Stimulated activated CD8-positive, alpha-beta memory T cell treated with anti-CD3 and anti-CD28 coated beads, Interleukin-2, amount 100 ng/mL, for 1 hour (primary cell): ENCODE measurements at places on chromosomes 1 and 21.

DNA sequence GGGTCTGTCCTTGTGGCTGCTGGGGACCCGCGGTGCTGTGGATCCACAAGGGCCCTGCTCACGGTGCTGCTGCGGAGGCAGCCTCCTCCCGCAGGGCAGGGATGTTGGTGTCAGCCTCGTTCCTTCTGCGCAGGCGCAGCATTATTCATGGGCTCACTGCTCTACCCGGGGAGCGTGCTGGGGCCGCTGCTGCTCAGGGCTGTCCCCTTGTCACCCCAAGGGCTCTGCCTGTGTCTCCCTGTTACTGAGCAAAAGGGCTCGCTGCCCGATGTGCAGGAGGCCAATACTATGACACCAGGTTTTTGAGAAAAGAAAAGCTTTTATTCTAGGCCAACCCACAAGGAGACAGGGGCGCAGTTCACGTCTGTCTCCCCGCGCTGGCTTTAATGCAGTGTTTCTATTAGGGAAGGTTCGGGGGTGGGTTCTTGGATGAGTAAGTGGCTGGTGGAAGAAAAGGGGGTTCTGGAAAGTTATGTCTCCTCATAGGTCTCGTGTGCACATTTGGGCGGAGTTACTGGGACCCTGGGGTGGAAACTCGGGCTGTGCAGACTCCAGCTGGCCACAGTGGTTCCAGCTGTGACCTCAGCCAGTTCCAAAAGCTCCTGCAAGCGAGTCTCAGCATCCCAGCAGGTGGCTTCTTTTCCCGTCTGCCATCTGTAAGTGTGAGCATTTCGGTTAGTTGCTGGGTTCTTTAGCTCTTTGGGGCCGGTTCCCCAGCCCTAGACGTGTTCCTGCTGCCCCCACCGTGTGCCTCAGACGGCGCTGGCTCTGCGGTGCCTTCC is 40.8 kb upstream of the LRRC3 start:
- DNase-seq, result no peak

- DNase-seq, result no peak
These were observed 80.6 kb downstream of the TNFSF18 start for GRCh38 chr1:172970186-172970585.

DNA sequence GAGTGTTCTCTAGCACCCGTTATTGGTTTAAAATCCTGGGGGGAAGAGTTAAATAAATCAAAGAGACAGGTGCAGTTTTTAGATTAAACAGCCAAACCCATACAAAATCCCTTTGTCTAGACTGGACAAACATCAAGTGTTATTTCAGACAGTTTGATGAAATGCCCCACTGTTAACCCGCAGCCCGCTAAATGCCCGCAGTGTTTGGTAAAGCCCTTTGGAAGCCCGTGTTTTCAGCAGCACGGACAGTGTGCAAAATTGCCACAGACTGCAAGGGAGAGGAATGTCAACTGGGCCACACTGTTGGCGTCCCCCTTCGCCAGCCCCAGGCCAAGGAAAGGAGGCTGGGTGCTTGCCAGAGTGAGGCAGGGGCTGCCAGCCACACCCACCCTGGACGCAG is 26.6 kb downstream of the AJAP1 start:
- no peak for DNase-seq

DNA sequence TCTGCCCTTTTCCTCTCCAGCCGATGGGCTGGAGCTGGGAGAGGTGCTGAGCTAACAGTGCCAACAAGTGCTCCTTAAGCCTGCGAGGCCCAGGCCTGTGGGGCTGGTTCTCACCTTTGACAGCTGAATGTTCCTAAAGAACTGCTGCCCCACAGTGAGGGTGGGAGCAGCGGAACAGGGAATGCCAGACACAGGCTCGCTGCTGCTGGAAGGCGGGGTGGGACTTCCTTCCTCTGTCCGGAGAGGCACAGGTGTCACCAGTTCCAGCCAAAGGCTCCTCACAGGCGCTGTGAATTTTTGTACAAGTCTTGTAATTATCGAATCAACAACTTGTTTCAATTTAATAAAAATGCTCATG is 47.1 kb downstream of the COQ8A start:
- DNase-seq, result no peak

GRCh38 chr1:102891868-102892625 is 216.3 kb downstream of the COL11A1 start:
- DNase-seq, result no peak

GRCh38 chr1:184893695-184894094 is 80.6 kb downstream of the NIBAN1 start:
- no peak for DNase-seq

GRCh38 chr1:94514095-94514727 is 27.3 kb downstream of the F3 start:
- no peak for DNase-seq

GRCh38 chr1:32540605-32541004 is 1.4 kb downstream of the ZBTB8A start:
- no peak for DNase-seq

DNA sequence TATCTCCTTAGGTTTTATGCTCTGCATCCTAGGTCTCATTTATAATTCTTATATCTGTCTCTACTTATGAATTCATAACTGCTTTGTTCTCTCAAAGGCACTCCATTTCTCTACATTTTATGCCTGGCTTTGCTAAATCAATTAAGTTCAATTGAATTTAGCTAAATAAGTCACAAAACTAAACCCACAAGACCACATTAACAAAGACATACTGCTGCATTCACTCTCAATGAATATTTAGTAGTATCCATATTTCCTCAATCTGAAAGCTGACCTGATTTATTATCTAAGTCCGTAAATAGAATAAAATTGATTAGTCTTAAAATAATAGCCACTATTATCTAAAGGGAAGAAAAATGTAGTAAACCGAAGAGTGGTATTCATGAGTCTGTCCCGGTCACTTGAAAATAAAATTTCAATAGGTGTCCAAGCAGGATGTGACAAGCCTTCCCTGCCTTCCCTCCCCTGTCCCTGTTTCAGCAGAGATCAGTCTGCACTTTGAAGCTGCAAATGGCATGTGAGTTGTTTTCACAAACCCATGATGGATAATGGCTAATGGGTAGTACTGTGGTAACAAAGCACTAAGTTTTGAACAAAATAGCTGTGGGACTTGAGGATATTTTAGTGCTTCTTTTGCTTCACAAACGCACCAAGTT is 295.0 kb upstream of the NCAM2 start:
- no peak for DNase-seq

- DNase-seq, result no peak
These were observed 87.4 kb upstream of the IGSF21 start for GRCh38 chr1:18020021-18020817.

GRCh38 chr1:165894591-165894990 is 67.2 kb downstream of the UCK2 start:
- no peak for DNase-seq

DNA sequence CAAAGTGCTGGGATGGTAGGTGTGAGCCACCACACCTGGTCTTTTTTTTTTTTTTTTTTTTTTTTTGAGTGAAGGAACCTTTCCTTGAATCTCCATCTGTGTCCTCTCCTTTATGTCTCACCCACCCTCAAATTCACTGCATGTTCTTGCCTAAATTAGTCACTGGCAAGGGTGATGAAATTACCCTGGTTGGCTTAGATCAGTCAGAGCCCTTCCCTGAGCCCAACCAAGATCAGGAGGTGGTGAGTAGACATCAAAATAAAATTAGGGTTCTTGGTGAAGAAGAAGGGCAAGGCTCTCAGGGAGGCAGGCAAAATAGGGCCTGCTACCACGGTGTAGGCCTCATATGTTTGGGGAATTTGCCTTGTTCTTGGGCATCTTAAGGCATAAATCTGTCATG is 5.3 kb upstream of the TNN start:
- no peak for DNase-seq

DNA sequence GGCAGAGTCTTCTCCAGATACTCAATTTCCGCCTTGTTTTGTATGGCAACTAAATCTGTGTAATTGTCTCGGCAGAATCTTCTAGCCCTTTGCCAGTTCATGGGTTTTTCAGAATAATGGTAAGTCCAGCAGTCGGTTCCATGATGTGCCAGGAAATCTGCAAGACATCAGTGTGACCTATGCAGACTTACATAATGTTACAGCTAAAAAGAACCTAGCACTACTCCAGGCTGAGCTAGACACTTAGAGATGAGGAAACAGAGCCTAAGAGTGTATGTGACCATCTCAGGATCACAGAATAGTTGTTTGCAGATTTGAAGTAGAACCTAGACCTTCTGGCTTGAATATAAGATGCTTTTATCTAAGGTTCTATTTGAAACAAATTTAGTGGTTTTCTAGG is 2.8 kb downstream of the SELL start:
- DNase-seq, result no peak

GRCh38 chr1:240497908-240498307 is 114.0 kb downstream of the GREM2 start:
- no peak for DNase-seq

GRCh38 chr1:167671727-167672511 is 41.9 kb downstream of the RCSD1 start:
- DNase-seq, result no peak

GRCh38 chr1:245788269-245788668 is 633.5 kb downstream of the KIF26B start:
- DNase-seq, result no peak

DNA sequence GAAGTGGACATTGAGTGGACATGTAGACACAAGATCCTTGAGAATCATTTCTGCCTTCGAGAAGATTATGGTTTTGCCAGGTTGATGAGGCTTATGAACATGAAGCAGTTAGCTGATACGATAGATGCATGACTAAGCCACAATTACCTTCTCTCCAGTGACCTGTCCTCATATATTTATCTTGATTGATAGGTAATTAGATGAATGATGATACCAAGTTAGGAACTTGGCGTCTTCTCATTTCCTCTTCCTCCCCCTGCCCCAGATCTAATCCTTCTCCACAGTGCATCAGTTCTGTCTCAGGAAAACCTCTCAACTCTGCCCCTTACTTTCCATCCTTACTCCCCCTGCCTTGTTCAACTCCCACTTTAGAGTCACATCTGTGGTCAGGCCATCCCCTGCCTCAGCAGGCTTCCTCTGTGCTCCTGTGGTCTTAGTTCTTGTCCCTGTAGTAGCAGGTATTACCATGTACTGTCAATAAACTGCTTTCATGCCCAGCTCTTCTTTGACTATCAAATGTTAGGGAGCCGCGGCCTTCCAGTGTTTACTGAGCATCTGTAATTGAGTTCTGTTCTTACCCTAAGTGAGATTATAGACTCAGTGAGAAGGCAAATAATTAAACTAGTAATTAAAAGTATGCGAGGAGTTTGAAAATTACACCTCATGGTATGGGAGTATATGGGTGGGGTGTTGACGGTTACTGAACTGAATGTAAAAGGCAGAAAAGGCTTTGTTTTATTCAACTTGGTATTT is 5.1 kb downstream of the ST6GALNAC3 start:
- no peak for DNase-seq

- no peak for DNase-seq
These were observed 35.0 kb downstream of the LGR6 start for GRCh38 chr1:202228484-202229122.

DNA sequence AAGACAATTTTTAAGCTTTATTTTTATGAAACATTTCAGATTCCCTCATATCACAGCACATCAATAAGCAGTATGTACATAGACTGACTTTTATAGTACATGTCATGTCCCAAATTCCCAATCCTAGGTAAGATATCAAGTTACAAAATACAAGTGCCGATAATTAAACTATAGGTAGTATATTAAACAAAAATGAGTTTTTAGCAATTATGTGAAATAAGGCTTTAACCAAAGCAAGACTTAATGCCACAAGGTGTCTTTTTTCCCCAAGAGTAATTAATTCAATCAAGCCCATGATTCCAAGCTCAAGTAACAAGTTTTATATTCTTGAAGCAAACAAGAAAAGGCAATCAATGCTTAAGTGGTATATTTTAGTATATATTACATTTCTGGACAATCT is 4.9 kb downstream of the EXOC8 start:
- no peak for DNase-seq

DNA sequence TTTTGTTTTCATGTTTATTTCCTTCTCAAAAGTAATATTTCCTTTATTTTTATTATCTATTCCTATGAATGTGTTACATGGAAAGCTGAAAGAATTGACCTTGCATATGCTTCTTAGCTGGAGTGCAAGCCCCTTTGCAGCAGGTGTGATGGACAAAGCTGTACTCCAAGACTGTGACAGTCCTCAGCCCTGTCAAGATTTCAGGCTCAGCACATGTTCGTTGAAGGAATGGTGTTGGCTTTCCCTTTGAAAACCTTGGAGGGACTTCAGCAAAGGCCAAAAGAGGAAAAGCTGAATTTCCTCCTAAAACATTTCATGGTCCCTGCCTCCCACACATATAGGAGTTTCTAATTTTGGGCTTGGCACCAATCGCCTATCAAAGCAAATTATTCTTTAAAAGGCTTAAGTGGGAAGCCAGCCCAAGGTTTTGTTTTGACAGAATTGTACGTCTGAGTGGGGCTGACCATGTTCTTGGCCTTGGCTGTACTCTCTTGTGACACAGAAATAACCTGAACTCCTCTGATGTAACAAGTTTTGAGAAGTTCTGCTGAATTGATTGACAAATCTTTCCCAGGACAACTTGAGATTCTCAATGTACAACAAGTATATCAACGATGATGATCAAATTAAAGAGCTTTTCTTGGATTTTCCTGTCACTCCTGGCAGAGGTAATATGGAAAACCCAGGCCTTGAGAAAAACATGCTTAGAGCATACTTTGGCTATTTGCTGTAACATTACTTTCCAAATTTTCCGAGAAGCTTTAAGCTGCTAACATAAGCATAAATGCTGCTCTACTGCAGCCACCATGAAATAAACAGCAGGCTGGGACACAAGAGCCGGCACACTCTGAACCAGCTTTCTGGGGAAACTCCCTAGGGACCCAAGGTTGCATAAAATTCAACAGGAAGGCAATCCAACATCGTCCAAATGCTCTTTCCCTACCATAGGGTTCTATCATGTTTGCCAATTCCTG is 135.7 kb upstream of the ZNF648 start:
- DNase-seq, result no peak

DNA sequence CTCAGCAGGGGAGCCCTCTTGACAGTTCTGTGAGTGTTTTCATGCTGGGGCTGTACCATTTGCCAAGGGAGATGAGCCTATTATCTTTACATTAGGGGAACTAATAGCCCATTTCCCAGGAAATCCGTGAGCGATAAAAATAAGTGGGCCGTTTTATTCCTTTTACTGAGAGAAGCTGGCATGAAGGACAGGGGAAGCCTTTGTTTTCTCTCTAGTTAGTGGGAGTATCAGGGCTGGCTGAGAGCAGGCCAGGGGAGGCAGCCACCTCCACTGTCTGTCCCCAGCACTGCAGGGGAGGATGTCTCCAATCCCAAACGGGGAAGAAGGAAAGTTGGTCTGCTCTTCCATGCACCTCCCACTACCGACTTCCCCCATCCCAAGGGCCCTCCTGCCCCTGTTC is 2.5 kb downstream of the UBL4B start:
- no peak for DNase-seq

DNA sequence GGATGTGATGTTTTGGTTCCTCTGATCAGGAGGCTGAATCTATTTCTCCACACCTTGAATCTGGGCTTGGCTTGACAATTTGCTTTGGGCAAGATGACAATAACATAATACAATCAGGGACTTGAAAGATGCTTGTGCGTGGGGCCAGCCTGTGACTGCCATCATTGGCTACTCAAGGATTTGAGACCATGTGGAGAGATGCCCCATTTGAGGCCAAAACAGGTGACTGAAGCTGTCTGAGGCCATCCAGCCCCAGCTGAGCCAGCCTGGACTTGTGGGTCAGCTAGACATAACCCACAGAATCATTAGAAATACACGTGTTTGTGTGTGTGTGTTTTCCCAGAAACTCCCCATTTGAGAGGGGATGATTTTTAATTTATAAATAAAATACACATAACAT is 421.5 kb downstream of the PTPRU start:
- DNase-seq, result no peak

GRCh38 chr1:57464756-57465155 is 40.9 kb upstream of the DAB1 start:
- DNase-seq, result no peak

- no peak for DNase-seq
These were observed 180.0 kb downstream of the RASAL2 start for GRCh38 chr1:178273707-178274410.

GRCh38 chr1:156693848-156694689 is 11.3 kb downstream of the CRABP2 start:
- DNase-seq, result no peak
